ENCODE measurements at places on chromosomes 1 and 21.

- DNase-seq: no peak
These were observed 4.0 kb upstream of the GBP2 start for GRCh38 chr1:89129911-89130310.

DNA sequence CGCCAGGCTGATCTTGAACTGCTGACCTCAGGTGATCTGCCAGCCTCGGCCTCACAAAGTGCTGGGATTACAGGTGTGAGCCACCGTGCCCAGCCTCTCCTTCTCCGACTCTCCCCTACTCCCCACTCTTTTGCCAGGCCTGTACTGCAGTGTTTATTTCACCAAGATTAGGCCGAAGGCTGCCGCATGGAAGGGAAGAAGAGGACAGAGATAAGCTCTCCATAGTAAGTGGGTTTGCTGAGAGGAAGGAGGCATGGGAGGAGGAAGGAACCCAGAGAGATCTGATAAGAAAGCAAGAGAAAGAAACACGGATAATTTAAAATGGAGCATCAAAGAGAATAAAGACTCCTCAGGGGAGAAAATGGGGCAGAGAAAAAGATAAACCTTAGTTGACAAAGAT, 8.7 kb downstream of the PTCH2 start:
- DNase-seq: no peak

- DNase-seq: no peak
These were observed 25.4 kb upstream of the KIAA0040 start for GRCh38 chr1:175217721-175218531.

DNA sequence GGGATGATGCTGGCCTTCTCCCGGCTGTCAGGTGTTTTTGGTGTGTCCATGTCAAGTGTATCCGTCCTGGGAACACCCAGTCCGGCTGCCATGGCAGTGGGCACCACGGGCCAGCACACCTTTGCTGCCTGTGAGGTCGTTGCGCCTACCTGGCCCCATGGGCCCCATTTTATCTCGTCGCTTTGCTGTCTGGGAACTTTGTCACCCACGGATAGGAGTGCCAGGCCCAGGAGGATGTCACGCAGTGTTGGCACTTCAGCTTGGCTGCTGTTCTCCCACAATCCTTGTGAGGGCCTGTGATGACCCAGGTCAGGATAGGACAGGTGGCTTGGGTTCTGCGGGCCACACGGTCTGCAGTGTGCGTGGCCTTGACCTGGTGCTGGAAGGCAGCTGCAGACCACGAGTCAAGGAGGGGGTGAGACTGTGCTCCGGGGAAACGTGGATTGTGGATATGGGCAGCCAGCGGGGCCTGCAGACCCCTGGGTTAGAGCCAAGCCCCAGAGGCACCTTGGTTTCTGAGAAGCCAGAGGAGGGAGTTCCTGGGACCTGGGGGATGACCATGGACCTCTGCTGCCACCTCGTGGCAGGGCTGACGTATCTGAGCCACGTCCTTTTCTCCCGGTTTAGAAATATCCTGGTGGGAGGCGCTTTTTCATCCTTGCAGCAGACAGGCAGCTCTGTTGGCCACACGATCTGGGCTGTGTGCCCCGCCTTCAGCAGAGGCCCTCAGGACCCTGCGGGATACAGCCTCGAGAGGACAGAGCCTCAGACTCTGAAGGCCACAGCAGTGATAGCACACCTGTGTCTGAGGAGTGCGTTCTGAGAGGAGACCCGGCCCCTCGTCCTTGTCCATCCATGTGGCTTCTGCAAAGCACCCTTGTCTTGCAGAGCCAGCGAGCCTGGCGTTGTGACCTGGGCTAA, 161.1 kb upstream of the COL6A1 start:
- peak; percentile 72 for DNase-seq

GRCh38 chr1:14320518-14320917, 278.0 kb upstream of the KAZN start:
- DNase-seq: no peak

GRCh38 chr21:27515676-27516075, 548.8 kb upstream of the ADAMTS5 start:
- DNase-seq: no peak

DNA sequence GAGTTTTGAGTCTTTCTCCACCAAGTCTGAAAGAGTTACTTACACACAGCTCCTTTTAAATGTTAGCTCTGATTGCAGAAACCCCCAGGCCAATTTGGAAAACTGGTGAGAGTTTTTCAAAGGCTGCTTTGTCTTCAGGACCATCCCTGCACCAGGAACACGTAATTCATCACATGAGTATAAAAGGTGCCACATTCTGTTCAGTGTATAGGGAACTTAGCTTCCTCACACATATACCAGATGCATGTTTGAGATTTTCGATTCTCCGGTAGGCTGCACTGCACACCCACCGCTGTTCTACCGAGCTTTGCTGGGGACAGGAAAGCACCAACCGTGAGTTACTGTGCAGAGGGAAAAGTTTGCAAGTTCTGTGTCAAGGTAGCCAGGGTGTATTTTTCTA, 28.3 kb upstream of the KCNK2 start:
- no peak for DNase-seq
